Kidney glomerular epithelial cell (primary cell): ENCODE measurements at places on chromosomes 2 and 18.

GRCh38 chr2:120821446-120822160 lies 85.9 kb downstream of the GLI2 start:
- no peak for DNase-seq

- DNase-seq, result no peak
These were observed 189.2 kb downstream of the NCK2 start for GRCh38 chr2:105933906-105934305.

DNA sequence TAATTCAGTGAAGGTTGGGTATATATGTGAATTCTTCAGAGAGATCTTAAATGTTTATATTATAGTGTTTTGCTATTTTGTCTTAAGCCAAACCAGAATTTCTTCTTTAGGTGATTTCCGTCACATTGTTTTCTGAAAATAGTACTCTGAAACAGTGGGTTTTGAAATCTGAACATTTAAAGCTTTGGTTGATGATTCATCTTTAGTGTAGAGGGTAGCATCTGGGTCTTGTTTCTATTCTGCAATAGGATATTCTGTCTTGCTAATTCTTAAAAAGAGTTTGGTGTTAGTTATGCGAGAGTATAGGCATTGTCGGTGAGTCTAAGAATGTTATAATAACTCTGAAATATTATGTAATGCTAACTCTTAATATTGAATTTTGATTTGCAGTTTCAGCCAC lies 69.6 kb upstream of the FAM237A start:
- no peak for DNase-seq

DNA sequence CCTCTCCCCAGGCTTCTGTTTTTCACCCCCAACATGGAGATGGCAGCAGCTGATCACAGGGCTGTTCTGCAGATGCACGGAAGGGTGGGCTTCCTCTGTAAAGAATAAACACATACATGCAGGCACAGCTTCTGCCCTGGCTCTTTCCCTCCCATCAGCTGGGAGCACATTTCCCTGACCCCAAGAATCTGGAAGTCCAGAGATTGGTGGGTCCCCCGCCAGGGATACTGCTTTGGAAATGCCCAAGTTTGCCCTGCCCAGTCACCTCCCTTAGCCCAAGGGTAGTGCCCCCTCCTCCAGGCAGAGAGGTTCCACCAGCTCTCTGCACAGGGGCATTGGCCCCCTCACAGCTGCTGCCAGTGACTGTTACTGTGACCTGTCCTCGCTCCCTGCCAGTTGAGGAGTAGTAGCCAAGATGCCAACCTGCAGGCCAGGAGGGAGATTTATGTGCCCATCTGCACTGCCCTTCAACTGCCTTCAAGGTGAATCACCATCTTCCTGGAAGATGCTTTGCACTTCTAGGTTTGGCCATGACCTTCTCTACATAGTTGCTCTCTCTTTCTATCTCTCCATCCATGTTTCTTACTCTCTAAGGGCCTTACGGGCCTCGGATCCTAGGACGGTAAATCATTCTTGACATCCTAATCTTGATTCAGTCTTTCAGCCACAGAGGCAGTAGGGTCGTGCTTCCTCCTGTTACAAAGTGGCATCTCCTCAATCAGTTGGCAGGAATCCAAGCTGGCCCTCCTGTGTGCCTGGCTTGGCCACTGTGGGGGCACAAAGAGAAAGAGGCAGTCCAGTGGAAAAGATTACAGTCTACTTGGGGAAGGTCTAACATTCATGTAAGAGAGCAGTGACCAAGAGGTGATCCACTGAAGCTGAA lies 121.8 kb downstream of the CTIF start:
- peak; percentile 17 for DNase-seq

- DNase-seq, result no peak
These were observed 86.1 kb downstream of the TRIP12 start for GRCh38 chr2:229835596-229836283.

GRCh38 chr18:74499633-74500032 lies 3.5 kb downstream of the CNDP2 start:
- no peak for DNase-seq

DNA sequence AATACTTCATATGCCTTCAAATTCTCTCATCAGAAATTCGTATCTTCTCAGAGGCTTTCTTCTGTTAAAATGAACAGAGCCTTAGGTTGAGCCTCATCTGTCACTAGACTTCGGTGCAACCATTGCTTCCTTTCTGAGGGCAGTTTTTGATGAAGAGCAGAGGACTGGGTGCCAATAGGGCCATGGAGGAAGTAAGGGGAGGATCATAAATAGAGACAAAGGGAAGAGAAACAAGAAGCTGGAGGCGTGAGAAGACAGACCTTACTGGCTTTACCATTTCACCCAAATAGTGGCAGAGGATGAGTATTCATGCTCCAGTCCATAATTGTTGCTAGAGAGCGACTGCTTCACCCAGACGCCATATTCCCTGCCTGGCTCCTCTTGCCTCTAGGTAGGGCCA lies 215.6 kb upstream of the PKDCC start:
- no peak for DNase-seq

- DNase-seq, result no peak
These were observed 150.1 kb upstream of the SMAD2 start for GRCh38 chr18:48080546-48080945.

GRCh38 chr2:235234736-235235135 lies 259.1 kb upstream of the AGAP1 start:
- no peak for DNase-seq

GRCh38 chr2:109399066-109399465 lies 214.7 kb downstream of the SEPTIN10 start:
- DNase-seq, result no peak

- DNase-seq, result no peak
These were observed 103.7 kb downstream of the EPB41L3 start for GRCh38 chr18:5439986-5440696.

DNA sequence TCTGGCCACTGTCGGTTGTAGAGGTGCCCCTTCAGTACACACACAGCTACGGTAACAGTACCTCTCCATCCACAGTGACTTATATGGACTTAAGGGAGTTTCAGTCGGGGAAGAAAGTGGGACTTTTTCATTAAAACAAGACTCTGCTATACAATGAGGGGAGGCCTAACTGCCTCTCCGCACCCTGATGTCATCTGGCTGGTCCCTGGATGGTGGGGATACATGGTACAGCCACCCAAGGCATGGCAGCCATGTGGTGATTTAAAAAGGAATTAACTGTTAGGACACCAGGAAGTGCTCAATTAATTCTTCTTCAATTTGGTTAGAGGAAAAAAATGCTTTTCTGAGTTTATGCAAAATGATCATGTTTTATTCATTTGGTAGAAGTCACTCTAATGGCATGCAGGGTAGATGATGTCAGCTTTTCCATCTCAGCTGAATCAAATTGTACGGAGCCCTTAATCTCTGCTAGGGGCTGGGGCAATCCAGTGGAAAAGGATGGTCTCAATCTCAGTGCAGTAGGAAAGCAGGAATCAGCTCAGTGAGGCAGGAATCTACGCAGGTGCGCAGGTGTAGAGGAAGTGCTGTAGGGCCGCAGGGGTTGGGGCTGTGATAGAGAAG lies 243.9 kb downstream of the PRKCE start:
- no peak for DNase-seq

DNA sequence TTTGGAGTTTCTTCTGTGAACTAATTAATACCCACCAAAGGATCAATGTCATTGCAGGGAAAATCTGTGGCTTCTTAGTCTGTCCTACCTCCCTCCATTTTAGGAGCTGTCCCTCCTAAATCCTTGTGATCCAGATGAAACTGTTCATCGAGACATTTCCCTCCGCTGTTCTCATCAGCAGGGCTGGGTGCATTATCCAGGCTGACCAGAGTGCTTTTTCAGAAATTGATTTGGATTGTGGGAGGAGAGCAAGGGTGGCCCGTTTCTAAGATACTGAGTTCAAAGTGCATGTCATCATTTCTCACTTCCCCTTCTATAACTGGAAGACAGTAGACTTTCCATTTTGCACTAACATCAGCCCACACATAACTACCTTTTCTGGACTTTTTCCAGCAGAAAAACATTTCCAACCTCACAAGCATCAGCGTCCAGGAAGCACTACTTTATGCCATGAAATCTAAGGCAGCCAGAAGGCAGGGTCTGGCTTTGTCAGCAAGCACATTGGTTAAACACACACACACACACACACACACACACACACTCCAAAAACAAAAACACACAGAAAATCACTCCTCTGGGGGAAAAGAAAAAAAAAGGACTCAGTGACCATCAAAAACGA lies 94.1 kb downstream of the ANKRD44 start:
- peak; percentile 31 for DNase-seq

GRCh38 chr18:22822024-22822423 lies 111.1 kb upstream of the RBBP8 start:
- peak; percentile 67 for DNase-seq

DNA sequence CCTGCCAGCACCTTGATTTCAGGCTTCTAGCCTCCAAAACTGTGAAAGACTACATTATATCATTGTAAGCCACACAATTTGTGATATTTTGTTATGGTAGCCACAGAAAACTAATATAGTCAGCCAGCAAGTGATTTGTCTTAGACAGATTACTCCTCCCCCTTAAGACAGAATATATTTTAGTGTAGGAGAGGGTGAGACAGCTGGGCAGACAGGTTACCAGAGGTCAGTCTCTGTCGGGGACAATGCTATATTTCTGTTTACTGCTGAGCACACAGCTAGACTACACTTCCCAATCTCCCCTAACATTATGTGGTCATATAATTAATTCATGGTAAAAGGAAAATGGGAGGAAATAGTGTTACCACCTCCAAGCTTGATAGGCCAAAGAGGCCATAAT lies 185.8 kb upstream of the PIK3C3 start:
- no peak for DNase-seq

GRCh38 chr2:57075226-57075625 lies 891.4 kb downstream of the CCDC85A start:
- no peak for DNase-seq

GRCh38 chr2:192013211-192013610 lies 166.3 kb upstream of the CAVIN2 start:
- DNase-seq, result no peak

DNA sequence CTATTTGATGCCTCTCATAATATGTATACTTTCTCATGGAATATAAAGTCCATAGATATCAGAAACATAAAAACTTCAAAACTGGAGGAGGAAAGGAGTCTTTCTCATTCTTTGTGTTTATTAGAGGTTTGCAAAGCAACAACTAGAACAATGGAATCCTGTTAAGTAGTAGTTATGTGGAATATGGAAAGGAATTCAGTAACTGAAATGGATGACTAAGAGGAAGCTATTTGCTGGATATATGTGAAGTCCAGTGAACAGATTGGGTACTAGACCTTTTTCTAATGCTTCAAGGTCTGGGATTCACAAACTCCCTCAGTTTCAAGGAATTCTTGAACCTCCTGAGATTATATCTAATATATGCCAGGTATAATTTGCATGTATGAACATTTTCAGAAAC lies 353.6 kb upstream of the FANCL start:
- peak; percentile 20 for DNase-seq

DNA sequence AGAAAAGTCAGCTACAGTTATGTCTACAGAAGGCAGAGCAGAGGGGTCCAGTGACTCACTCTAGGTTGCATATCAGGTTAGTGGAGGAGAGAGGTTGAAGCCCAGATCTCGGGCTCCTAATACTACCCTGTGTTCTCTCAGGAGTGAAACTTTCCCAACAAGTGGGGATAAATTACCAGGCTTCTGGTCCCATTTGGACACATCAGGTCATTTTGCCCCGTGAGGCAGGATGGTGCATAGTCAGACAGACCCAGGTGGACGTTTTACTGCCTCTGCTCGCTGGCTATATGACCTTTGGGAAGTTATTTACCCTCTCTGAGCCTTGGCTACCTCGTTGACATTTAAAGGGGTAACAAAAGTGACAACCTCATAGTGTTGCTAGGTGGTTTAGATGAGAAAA lies 128.0 kb upstream of the REV1 start:
- DNase-seq, result no peak

- no peak for DNase-seq
These were observed 170.0 kb downstream of the TXNL1 start for GRCh38 chr18:56468396-56468795.

DNA sequence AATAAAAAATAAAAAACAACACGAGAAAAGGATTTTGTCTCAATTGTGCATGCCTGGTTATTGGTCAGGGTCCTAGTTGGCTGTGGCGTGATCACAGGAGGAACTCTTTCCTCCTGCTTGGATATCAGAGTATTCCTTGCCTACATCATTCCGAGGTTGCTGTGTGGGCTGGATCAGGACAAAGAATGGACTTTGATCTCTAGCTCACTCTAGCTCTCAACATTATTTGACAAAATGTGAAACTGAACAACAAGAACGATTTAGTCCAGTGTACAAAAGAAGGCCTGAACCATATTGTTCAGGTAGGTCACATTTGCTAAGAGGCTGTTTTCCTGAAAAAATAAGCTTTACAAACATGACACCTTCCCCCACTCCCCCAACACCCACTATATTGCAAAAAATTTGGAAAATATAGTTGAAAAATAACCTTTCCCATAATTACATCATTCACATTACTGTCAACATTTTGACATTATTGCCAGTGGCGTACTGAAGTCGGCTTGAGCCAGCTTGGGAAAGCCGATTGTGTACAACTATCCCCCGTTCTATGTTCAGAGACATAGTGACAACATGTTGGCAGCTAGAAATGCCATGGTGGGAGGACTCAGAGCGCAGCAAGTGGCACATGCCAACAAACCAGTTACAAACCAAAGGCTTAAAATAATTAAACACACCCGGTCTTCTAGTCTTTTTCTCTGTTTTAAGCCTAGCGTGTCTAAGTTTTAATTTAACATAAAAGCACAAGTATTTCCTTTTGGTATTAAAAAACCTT lies 179.0 kb downstream of the LPIN1 start:
- no peak for DNase-seq

DNA sequence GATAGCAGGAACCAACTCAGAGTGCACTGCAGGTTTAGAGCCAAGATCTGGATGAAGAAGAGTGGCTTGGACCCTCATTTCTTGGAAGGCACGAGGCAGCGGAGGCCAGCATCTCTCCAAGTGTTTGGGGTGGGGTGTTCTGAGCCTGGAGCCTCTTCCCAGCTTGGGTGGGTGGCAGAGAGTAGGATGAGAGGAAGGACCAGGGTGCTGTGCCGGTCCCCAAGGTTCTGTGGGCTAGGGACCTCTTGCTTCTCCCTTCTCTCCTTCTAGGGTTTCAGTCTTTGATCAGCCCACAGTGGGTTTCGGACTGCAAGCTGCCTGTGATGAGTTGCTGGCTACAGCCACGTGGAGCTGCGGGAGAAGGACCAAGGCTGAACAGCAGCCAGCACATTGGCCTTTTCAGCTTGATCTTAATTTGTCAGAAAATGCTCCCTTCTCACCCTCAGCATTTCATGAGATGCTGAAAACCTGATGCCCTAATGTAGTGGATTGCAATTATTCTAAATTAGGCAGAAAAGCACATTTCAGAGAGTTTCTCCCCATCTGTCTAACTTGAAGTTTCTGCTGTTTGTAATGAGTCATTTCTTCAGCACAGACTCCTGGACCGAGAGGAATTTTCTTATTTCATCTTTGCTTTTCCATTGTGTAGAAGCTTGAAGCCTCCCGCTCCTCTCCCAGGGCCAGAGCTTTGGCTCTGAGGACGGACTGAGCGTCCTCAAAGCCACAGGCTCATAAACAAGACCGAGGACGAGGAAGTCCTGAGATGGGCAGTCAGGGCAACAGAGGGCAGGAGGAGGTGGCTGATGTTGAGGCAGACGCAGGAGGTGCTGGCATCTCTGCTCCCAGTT lies 99.1 kb upstream of the HDAC4 start:
- DNase-seq, result no peak
